NCI-H1694 (cell line): ENCODE measurements at places on chromosomes 3 and 15.

DNA sequence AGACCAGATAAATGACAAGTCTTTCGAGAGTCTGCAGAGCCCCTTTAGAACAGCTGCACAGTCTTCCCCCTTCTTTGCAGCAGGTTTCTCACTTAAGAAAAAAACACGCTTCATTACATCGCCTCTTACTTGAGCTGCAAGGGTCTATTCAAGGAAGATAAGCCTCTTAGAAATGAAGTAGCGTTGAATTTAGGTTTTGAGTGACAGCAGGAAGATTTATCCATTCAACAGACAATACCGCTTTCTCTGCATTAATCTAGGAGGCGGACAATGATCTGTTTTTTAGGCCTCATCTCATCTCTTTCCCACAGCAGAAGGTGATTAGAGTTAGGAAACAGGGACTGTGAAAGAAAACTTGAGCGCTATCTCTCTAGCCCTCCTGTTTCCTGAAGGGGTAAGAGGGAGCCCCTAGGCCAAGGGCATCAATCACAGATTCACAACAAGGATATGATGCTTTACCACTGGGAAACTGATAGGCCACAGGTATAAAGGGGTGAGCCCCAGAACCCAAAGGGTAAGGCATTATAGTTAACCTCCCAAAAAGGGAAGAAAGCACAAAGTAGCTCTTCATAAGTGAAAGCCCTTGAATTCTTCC, 84.3 kb downstream of the MECOM start:
- DNase-seq: no peak

GRCh38 chr15:91865950-91866349, 12.4 kb downstream of the SLCO3A1 start:
- no peak for DNase-seq

- DNase-seq: no peak
Measured at GRCh38 chr3:11323813-11324212, 51.6 kb downstream of the ATG7 start.

- DNase-seq: no peak
Measured at GRCh38 chr3:128503164-128503651, 10.2 kb upstream of the GATA2 start.

DNA sequence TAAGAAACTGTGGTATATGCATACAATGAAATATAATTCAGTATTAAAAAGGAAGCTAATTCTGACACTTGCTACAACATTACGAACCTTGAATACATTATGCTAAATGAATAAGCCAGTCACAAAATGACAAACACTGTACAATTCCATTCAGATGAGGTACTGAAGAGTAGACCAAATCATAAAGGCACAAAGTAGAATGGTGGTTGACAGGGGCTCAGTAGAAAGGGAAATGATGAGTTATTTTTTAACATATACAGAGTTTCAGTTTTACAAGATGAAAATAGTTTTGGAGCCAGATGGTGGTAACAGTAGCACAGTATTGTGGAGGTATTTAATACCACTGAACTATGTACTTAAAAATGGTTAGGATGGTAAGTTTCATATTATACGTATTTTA, 254.6 kb upstream of the RBMS3 start:
- no peak for DNase-seq

DNA sequence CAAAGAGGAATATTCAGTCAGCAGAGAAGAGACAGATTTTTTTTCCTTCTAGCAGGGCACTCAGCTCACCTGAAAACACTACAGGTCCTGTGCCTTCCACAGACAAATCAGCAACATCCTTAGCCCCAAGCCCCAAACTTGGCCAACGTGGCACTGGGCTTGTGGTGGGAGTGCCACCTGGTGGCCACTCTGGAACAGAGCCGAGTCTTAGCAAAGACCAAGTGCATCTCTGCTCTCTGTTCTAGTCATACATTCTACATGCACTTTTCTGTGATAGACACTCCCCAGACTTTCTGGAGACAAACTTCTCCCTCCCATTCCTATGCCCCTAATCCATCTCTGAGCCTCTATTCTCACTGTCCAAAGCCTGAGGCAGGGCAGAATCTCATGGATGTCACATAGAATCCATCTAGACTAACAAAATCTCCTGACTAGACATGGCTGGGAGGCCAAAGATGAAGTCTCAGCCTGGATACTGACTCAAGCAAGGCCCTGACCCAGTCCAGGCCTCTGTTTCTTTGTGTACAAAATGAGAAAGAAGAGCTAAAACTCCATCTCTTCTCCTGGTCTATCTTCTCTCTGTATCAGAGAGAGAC, 5.1 kb upstream of the SEMA7A start:
- DNase-seq: peak; percentile 58
